ENCODE measurements at places on chromosomes 7 and 10.
A peak's percentile ranks its signal among the peaks of the same experiment; 100 is the strongest.

- DNase-seq = peak; percentile 69
Measured at GRCh38 chr10:50216894-50217293, 34.4 kb downstream of the ASAH2 start.

GRCh38 chr10:114545071-114545470 is 113.0 kb downstream of the ABLIM1 start:
- DNase-seq = no peak

DNA sequence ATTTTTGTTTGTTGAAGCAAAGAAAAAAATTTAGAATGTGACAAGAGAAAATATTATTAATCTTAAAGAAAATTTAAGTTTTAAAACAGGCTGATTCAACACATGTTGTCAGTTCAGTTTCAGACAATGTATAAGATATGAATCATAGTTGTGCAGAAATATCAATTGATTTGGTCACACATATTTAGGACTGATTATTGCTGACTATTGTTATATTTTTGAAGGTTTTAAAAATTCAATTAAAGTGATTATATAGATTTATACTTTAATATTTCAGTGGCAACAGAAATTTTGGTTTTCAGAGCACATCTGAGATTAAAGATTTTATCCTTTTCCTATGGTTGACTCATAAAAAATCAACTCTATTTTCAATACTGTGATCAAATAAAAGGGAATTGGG is 132.5 kb downstream of the PON1 start:
- DNase-seq = no peak

DNA sequence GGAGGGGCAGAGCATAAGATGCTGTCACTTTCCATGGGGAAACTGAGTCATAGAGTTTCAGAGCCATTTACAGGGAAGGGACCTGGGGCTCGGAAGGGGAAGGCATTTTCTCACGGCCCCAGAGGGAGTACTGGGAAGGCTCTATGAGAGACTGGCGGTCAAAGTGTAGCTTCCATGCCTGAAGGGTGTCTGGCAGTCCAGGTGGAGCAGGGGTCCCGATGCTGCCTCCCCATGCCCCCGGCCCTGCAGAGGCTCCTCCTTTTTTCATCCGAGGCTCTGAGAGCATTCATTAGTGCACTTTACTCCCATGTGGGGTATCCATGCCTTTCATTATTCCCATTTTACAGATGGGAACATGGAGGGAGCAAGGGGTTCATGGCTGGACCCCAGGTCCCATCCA is 27.9 kb upstream of the PCBD1 start:
- no peak for DNase-seq

GRCh38 chr10:117399341-117400196 is 24.3 kb upstream of the PDZD8 start:
- no peak for DNase-seq

DNA sequence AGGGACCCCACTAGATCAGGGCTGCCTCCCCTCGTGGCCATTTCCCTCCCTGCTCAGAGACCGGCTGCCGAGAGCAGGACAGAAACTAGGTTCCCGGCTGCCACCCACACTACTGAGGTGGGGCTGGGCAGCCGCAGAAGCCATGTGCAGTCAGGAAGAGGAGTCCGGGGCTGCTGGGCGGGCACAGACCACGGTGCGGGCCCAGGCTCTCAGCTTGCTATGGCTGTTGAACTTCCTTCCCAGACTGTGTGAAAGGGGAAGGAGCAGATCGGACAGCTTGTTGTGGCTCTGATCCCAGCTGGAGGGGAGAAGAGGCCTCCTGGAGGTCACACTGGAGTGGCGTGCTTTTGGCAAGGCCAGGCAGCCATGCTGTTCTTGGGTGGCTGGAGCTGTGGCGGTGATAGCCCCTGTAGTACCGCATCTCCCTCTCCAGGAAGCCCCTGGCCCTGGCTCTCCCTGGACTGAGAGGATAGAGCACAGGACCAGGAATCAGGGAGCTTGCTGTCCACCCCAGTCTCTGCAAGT is 56.8 kb downstream of the HK1 start:
- DNase-seq = peak; percentile 55

GRCh38 chr10:124694481-124695220 is 49.5 kb downstream of the FAM53B start:
- no peak for DNase-seq

- no peak for DNase-seq
Measured at GRCh38 chr10:101310529-101311184, 43.3 kb upstream of the BTRC start.

- DNase-seq = no peak
Measured at GRCh38 chr7:148589640-148590039, 926 bp upstream of the C7orf33 start.

DNA sequence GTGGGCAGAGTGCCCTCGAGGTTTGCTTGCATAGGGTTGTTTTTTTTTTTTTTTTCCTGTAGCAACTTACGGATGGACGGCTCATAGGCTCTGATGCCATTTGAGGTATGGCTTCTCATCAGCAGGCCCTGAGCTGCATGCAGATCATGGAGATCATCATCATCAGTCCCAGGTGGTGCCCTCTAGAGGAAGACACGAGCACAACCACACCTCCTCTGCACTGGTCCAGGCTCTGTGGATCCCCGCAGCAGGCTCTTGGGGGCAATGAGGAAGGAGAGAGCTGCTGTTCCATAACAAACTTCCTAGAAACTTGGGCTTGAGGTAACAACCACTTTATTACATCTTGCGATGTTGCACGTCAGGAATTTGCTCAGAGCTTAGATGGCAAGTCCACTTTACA is 132.7 kb upstream of the CXCL12 start:
- no peak for DNase-seq

DNA sequence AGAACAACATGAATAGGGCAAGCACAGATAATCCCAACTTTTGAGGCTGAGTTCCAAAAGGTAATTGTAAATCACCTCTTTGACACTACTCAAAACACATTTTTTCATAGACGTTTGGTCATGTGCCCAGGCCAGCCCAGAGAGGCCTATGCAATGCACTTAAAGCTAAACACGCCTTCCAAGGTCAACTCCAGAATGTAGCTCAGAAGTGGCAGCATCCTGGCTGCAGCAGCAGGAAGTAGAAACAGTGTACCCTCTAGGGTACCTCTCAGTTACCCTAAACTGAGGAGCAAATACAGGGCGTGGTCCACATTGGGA is 58.7 kb downstream of the OSBPL3 start:
- DNase-seq = no peak

DNA sequence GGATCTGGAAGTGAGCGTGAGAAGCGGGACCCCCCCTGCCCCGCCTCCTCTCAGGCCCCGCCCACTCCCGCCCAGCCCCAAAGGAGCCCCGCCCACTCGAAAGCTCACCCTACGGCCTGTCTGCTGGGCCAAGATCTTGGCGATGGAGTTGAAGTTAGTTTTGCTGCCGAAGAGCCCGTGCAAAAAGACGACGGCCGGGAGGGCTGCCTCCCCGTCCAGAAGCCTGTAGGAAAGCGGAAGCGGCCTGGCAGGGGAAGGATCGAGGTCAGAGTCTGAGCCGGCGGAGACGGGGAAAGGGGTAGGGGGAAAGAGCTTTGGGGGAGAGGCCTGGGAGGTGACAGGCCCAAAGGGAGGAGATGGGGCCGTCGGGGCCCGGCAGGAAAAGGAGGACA is 386 bp downstream of the ABHD11 start:
- DNase-seq = peak; percentile 54

- DNase-seq = no peak
Measured at GRCh38 chr10:133303206-133303605, 5.5 kb downstream of the TUBGCP2 start.

GRCh38 chr7:132436121-132436520 is 140.1 kb downstream of the PLXNA4 start:
- DNase-seq = peak; percentile 28

DNA sequence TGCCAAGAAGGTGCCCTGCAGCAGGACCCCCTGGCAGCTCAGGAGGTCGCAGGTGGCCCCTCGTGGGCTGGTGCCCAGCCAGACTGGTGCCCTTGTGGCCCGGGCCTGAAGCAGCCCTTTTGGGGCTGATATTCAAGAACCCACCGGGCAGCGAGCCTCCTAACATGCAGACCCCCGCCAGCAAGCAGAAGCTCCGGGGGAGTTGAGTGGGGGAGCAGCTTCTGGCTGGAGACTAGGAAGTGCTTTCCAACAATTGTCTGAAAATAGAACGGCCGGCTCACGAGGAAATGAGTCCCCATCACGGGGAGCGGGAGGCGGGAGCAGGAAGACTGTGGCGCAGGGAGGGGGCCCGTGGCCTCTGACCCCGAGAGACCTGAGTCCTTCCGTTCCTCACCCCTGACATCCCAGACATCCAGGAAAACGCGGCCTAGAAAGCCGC is 9.5 kb upstream of the INTS1 start:
- DNase-seq = peak; percentile 32

DNA sequence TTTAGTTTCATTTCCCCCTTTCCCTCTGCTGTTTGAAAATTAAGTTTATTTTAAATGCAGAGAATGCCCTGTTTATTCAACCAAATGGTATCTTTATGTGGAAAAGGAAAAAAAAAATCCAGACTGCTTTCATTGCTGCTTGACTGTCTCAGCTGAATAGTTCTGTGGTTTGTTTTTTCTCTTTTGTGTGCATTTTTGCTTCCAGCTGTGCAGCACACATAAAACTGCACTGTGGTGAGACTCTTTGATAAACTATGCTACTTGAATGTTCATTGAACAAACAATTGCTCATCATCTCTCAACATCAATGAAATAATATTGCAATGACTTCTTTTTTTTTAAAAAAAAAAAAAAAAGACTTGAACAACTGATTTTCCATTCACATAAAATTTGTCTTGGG is 78.6 kb upstream of the GLI3 start:
- DNase-seq = peak; percentile 71

DNA sequence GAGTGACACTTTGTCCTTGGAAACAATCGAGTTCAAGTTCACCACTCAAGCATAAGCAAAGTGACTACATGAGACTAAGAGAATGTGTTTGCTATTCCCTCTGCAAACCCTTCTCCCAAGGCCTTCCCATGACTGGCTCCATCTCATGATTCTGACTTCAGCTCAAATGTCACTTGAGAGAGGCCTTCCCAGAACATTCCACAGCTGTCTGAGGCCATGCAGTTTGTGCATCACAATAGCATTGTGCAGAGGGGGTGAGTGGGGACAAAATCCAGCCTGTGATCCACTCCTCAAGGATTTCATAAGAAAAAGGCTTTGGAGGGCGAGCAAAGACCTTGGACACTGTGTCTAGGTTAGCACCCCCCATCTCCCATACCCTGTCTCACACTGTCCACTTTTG is 6.9 kb upstream of the LRMDA start:
- DNase-seq = no peak

DNA sequence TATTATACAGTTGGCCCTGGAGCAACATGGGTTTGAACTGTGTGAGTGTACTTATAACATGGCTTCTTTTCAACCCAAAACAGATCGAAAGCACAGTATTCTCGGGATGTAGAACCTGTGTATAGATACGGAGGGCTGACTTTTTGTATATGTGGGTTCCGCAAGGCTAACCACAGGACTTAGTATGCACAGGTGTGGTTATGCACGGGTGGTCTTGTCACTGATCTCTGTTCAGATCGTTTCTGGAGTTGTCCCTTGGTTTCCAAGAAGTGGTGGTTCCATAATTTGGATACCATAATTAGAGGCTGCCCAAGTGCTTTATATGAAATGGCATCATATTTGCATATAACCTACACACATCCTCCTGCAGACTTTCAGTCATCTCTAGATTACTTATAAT is 10.9 kb upstream of the BHLHA15 start:
- DNase-seq = no peak

- no peak for DNase-seq
Measured at GRCh38 chr7:41832941-41833340, 130.1 kb upstream of the INHBA start.

DNA sequence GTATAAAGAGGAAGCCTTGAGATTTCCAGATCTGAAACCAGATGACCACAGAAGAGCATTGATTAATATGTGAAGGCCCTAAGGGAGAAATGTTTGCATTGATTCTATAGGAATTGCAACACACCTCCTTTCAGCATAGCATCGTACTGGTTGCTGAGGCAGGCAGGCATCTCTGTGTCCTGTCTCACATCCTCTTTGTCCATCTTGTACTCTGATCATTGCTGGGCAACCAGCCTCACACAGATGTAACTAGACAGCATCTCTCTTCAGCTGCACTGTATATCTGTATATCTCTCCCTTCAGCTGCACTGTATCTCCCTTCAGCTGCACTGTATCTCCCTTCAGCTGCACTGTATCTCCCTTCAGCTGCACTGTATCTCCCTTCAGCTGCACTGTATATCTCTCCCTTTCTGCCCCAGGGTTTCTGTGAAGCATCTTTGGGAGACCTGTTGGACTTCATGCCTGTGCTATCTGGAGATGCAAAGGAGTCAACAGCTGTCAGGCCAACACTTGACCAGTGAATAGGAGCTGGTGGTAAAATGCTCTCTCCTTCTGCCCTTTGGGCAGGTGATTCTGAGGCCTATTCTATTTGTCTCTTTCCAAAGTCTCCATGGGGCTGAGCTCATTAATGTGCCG is 40.3 kb downstream of the TMEM178B start:
- no peak for DNase-seq

GRCh38 chr7:4240042-4240441 is 442.1 kb upstream of the FOXK1 start:
- DNase-seq = no peak

GRCh38 chr7:40024841-40025240 is 74.8 kb downstream of the CDK13 start:
- no peak for DNase-seq

GRCh38 chr7:14770614-14771013 is 131.9 kb downstream of the DGKB start:
- DNase-seq = no peak

DNA sequence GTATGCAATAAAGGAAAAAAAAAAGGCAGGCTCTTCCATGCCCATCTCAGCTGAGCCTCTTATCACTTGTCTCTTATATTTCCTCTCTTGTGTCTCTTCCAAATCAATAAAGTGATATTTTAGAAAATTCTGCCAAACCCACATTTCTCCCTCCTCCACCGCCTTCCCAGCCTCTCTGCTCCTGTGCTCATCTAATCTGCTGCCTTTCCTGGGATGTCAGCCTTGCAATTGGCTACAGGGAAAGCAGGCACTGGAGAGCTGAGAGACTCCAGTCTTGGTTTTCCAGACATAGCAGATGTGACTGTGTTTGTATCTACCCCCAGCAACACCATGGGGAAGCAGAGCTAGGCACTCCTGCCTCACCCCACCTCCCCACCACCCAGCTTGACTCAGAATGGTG is 298.4 kb downstream of the KCNMA1 start:
- DNase-seq = no peak
